ENCODE measurements at places on chromosomes 4 and X.

DNA sequence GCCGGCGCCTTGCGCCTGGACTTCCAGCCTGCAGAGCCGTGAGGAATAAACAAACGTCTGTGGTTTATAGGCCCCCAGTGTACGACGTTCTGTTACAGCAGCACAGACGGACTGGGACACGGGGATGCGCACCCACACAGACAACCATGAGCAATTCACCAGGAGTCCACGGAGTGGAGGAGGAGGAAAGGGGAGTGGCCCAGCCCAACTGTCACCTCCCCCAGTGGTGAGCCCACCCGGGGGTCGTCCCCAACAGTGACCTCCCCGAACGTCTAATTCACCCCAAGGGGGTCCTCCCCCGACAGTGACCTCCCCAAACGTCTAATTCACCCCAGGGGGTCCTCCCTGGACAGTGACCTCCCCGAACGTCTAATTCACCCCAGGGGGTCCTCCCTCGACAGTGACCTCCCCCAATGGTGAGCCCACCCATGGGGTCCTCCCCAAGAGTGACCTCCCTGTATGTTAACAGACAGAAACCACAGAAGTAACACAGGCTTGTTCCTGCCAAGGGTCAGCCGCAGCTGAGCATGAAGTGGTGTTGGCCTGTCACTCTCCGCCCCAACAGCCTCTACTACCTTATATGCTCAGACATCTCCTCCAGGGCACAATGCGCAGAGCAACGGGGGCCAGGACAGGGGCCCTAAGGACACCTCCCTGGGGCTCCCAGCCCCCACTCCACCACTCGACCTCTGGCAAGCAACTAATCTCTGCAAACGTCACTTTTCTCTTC lies 6.2 kb downstream of the GAK start:
- no peak for DNase-seq

DNA sequence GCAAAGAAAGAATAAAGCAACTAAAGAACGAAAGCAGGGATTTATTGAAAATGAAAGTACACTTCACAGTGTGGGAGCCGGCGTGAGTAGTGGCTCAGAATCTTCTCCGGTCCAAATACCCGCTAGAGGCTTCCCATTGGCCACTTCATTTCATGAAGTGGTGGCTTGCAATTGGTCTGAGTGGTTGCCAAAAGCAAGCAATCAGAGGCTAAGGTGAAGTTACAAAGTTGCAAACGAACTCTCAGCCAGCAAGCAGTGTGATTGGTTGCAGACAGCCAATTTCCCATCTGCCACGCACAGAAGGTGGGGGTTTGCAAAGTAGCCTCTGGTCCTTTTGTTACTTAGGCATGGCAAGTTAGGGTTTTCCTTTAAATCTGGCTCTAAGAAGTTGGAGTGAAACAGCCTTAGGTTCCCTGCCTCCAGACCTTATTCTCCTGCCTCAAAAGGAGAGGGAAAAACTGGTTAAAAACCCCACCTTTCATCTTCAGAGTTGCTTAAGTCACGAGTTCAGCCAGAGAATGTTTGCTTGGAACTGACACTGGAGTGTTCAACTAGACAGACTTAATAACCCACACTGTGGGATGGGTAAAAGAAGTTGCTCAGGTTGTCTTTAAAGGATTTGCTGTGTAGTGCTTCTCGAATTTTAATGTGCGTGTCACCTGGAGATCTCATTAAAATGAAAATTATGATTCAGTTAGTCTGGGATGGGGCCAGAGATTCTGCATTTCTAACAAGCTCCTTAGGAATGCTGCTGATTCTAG lies 6.9 kb upstream of the CLOCK start:
- peak; percentile 76 for DNase-seq

DNA sequence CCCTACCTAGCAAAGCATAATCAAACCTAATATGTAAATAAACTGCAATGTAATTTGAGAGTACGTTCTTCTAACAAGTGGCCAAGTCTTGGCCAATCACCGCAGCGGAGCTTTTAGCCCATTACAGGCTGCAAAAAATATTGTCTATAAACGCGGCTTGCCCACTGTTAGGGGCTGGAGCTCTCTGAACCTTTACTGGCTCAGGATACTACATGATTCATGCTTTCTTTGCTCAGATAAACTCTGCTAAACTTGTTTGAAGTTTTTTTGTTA lies 990 bp upstream of the HADH start:
- no peak for DNase-seq

DNA sequence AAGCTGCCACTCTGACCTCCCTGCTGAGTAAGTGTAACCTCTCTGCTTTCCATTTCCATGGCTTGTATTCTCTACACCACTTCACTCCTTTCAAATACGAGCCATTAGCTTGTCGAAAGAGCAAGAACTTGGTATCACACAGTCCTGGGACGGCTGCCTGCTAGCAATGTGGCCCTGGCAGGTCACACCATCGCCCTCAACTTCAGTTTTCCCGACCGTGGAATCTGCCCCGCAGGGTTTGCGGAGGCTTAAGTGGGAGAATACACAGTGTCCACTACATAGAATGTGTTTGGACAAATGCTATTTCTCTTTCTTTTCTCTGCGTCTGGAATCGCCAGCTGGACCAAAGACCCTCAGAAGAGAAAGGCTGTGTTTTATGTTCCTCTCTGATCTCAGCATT lies 78.6 kb upstream of the STOX2 start:
- DNase-seq = no peak

DNA sequence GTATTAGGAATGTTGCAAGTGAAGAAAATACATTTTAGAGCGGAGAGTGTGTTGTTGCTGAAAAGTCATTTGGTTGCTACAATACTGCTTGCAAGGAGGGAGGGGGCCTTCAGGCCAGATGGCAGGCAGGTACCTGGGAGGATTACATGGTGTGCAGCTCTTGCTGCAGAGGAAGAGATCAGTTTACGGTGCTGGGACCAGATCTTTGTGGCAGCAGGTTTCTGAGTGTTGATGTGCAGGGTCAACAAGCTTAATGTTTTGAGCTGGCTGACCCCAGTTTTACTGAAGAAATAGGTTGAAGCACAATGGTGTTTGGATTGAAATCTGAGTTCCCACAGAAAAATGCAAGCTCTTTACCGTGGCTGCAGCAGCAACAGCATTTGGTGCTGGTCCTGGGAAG lies 96.4 kb upstream of the DDIT4L start:
- no peak for DNase-seq

GRCh38 chr4:56972809-56973208 lies 4.6 kb downstream of the NOA1 start:
- DNase-seq = no peak

GRCh38 chr4:41866799-41867677 lies 68.2 kb upstream of the TMEM33 start:
- DNase-seq = no peak

DNA sequence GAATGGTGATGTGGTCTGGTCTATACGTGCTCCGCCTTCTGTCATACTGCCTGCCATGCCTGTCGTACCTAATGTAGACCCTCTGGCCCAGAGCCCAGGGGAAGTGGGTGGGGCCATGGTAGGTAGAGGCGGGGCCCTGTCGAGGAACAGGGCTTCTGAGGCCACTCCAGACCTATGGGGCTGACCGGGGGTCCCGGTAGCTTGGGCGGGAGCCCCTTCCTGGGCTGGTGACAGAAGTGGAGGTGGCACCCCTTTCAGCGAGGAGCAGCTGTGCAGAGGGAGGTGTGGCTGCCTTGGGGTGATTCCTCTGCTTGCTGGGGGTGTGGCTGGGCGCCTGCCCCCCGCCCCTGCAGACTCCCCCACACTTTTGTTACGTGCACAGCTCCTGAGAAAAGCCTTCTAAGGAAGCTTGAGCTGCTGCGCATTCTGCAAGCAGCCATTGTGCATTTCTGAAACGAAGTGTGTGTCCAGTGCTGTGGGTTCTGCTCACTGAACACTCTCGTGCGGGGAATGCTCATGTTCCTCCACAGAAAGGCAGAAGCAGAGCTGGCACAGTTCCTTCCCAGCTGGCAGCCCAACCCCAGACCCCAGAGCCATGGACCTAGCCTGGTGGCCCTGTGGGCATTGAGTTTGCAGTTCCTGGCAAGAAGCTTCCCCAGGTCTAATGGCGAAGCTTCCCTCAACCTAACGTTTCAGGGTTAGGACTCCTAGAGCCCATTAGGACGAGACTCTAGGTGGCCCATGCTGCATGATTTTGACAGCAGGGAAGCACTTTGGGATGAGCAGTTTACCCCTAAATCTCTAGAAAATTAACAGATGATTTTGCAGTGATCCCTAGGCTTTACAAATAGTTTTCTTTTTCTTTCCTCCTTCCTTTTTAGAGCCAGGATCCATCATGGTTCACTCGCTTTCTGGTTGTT lies 72.7 kb upstream of the HGFAC start:
- DNase-seq = peak; percentile 15

DNA sequence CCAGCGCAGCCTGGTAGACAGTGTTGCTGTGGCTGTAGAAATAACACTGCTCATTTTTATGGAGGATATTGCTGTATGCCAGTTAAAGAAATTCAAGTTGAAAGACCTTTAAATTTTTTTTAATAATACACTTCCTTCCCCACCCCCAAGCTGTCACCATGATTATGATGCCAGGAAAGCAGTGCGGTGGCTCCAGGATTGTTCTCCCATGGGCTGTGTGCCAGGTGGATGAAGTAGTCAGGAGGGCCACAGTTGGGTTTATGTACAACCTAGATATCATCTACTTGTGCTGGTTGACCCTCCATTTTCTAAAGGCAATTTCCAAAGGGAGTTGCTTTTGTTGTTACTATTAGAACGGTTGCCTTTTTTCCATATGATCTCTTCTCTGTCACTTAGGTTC lies 136.6 kb downstream of the AFF1 start:
- DNase-seq = no peak

DNA sequence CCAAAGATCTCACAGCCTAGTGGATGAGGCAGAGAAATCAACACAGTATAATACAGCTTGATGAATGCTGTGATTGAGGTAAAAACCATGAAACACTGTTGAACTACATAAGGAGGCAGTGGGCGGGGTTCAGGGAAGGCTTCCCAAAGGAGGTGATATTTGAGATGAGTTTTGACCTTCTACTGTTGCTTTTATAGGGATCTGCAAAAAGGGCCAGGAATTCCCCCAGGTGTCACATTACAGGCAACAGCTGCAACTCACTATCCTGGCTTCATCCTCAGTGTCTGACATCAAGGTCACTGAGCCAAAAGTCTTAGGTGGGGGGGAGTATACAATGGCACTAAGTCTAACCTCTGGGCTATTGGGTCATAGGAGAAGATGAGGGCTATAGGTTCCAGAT lies 185.7 kb upstream of the NRK start:
- peak; percentile 63 for DNase-seq

DNA sequence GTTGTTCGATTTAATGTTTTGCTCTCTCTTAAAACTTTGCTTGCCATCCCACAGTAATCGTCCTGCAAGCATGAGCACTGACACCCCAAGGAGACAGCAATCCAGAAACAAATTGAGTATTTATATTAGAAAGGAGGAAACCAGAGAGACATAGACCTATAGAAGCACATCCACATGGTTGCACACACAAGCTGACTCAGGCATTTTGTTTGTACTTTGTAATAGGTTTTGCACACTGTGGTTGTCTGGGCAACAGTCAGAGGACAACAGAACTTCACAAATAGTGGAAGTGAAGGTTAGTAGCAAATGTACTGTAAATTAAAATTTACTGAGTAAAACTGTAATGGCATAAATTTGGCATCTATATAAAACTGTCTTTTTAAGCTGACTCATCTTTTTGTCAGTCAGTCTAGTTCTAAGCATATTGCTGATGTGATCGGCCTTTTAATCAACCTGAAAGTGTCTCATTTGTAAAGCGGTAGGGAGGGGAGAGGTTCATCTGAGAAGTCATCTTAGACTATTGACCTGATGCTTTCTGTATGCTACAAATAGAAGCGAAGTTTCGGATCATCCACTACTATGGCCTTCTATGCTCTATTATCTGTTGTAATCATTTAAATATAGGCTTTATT lies 1624.7 kb downstream of the ARAP2 start:
- no peak for DNase-seq

GRCh38 chr4:4423706-4424498 lies 37.0 kb downstream of the NSG1 start:
- DNase-seq = no peak

- peak; percentile 97 for DNase-seq
Measured at GRCh38 chr4:53476232-53477037, 99.0 kb downstream of the FIP1L1 start.

GRCh38 chrX:129773649-129774458 lies 5.9 kb upstream of the SASH3 start:
- no peak for DNase-seq

GRCh38 chr4:138308356-138308755 lies 66.2 kb upstream of the SLC7A11 start:
- peak; percentile 58 for DNase-seq

DNA sequence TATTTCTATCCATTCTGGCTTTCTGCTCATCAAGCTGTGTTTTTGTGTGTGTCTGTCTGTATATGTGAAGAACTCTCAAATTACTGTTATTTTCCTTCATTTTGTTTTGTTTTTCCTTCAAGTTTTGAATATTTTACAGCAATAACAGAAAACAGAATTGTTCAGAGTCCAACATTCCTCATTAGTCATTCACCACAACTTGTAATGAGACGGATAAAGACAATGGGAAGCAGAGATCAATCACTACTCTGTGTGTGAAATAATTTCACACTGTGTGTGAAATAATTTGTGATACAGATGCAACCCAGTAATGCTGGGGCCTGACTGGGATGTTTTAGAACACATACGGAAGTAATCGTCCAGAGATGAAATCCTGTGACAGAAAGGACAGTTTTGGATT lies 55.2 kb downstream of the HPGD start:
- peak; percentile 40 for DNase-seq

DNA sequence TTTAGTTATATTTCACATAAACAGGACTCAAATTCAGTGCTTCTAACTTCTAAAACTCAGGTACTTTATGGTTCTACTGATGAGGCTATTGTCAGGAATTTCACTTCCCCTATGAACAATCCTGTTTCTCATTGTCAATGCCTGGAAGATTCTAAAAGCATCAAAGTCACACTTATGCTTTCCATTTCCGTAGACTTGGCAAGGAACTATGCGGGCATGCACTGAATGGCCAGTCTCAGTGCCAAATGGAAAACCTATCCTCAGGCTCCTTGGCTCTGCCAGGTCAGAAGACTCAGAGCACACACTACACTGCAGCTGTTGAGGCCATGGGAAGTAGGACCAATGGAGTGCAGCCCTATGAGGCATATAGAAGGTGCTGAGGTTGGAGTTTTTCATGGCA lies 97.0 kb upstream of the PTPN13 start:
- DNase-seq = peak; percentile 18

GRCh38 chr4:689723-690122 lies 772 bp upstream of the SLC49A3 start:
- DNase-seq = no peak

All from LHCN-M2 (cell line).